ENCODE measurements at places on chromosomes 13 and 19. TPM values are rescaled to one million over a fixed set of nuclear protein-coding genes. Genes with fewer than 3 reads are reported as not detected.
A peak's percentile ranks its signal among the peaks of the same experiment; 100 is the strongest.

KLK1 gene
- 607 TPM for total RNA-seq

SNRPA gene
- 33.0 TPM for total RNA-seq

ZNF429 gene
- 7.3 TPM for total RNA-seq

CYP2F1 gene
- not detected for total RNA-seq

ZNF493 gene
- 15.1 TPM for total RNA-seq

PRODH2 gene
- 0.95 TPM for total RNA-seq

ZNF667 gene
- 2.0 TPM for total RNA-seq

CBARP gene
- total RNA-seq, result 0.28 TPM

STRN4 gene
- 35.5 TPM for total RNA-seq

ZNF491 gene
- 1.2 TPM for total RNA-seq

TINCR gene
- 0.19 TPM for total RNA-seq

DNA sequence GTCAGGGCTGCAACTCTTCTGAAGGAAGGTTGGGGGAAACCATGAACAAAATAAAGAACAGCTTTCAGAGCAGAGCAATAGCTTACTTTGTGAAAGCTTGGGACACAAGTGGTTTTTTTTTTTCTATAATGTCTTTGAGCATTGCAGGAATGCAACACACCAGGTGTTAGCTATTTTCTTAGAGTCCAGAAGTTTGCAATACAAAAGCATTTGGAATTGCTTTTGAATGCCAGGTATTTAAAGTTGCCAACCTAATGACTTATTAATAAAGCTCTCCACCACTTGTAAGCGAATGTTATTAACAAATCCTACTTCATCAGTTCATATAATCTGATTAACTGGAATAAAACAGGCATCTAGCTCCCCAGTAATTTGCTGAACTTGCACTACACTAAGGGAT lies 172.6 kb downstream of the NUFIP1 start:
- H3K36me3 ChIP-seq, result no peaks in the 10 kb centered on the region
- H3K27ac ChIP-seq, result no peak overlapping the region

DNA sequence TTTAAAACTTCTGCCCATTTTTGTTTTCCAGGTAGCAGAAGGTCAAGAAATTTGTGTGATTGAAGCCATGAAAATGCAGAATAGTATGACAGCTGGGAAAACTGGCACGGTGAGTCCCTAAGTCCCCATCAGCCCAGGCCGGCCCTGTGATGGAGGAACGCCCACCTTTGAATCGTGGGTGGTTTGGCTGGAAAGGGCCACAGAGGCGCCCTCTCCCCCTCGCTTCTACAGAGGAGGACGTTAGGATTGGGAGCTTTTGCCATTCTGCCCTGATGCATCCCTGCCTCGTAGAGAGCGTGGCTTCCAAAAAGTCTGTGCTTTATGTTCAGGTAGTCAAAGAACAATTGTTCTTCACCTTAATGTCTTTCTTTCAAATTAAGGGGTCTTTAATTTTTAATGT lies 60.9 kb downstream of the GGACT start:
- no peaks in the 10 kb centered on the region for H3K27me3 ChIP-seq
- DNase-seq, result no peak
- H3K4me1 ChIP-seq, result peaks cover 6% of the 10 kb centered on the region
- H3K36me3 ChIP-seq, result no peaks in the 10 kb centered on the region
- H3K4me3 ChIP-seq, result no peak overlapping the region
- H3K27ac ChIP-seq, result no peak overlapping the region

- H3K36me3 ChIP-seq, result no peaks in the 10 kb centered on the region
- H3K4me1 ChIP-seq, result no peaks in the 10 kb centered on the region
- no peak overlapping the region for H3K4me3 ChIP-seq
- no peak overlapping the region for H3K27ac ChIP-seq
- DNase-seq, result peak; percentile 90
Measured at GRCh38 chr13:76980075-76980718, 11.7 kb upstream of the CLN5 start.

DNA sequence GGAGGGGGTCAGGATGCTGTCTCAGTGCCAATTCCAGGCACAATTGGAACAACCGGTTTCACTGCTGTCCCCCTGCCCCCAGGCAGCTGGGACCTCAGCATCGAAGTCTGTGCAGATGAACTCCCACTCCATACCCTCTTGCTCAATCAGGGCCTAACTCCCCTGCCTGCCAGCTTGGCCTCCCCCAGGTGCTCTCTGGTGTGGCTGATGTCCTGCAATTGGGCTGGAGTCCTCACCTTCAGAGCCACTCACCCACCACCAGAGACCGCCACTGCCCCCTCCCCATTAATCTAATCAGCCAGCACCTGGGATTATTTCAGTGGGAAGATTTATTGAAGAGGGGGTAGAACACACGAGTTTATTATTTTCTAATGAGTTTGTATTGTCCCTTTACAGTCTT lies 118.8 kb downstream of the MIPEP start:
- no peaks in the 10 kb centered on the region for H3K4me1 ChIP-seq
- H3K27ac ChIP-seq, result no peak overlapping the region
- no peaks in the 10 kb centered on the region for H3K36me3 ChIP-seq

GRCh38 chr19:12482509-12482886 lies 2.1 kb downstream of the ZNF709 start:
- no peak for DNase-seq
- no peaks in the 10 kb centered on the region for H3K36me3 ChIP-seq
- peaks cover 8% of the 10 kb centered on the region for H3K4me1 ChIP-seq
- no peak overlapping the region for H3K4me3 ChIP-seq

GRCh38 chr19:7293762-7294557 lies at the start of gene INSR:
TSS of gene INSR (minus strand) at chr19:7294414. CDS start at chr19:7293891, 523 bp downstream.
- no peaks in the 10 kb centered on the region for H3K27me3 ChIP-seq
- H3K4me1 ChIP-seq, result peaks cover 4% of the 10 kb centered on the region
- peak within 1 kb of the TSS; percentile 98 for H3K4me3 ChIP-seq
- H3K36me3 ChIP-seq, result no peaks in the 10 kb centered on the region
- H3K27ac ChIP-seq, result peak within 1 kb of the TSS; percentile 98

DNA sequence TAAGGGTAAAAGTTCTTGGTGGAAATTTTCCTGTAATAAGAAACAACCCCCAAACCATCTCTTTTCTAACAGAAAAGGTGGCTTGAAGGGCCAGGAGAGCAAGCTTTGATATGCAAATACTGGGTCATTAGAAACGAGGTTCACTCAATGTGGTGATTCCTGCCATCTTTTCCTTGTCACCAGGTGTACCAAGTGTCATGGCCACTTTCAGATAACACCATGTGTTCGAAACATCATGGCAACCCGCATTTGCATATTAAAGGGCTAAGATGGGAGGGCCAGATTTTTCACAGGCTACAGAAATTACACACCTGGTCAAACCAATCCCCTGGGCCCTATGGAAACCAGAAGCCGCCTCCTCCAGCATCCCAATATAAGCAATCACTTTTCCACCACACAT lies 15.3 kb downstream of the LGALS16 start:
- no peaks in the 10 kb centered on the region for H3K4me1 ChIP-seq
- H3K27ac ChIP-seq, result no peak overlapping the region
- H3K36me3 ChIP-seq, result no peaks in the 10 kb centered on the region
- no peak overlapping the region for H3K4me3 ChIP-seq

GRCh38 chr19:43820098-43820883 lies 6.8 kb upstream of the ZNF283 start:
- no peak for DNase-seq
- no peak overlapping the region for H3K27ac ChIP-seq
- no peaks in the 10 kb centered on the region for H3K27me3 ChIP-seq
- no peaks in the 10 kb centered on the region for H3K36me3 ChIP-seq
- H3K4me3 ChIP-seq, result peak overlapping the region; percentile 5
- H3K4me1 ChIP-seq, result no peaks in the 10 kb centered on the region

GRCh38 chr13:82947191-82947621 lies 935.1 kb downstream of the SLITRK1 start:
- H3K4me1 ChIP-seq, result no peaks in the 10 kb centered on the region
- DNase-seq, result no peak
- no peaks in the 10 kb centered on the region for H3K36me3 ChIP-seq
- no peaks in the 10 kb centered on the region for H3K27me3 ChIP-seq
- no peak overlapping the region for H3K4me3 ChIP-seq

DNA sequence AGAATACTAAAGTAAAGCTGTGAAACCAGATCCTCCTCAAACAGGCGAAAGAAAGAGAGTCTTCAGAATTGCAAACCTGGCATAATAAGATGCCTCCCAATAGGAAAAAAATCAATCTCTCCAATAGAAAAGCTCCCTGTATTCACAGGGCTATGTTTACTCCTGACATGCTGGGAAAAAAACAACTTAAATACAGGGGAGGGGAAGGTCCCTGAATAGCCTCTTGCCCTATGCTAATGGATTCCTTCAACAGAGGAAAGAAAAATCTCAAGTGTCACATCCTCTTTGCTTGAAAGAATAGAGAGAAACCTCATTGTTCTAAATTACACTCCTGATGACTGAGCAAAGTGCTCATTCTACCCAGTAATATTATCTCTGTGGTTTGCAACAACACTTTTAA lies 1271.1 kb upstream of the PRR20A start:
- no peaks in the 10 kb centered on the region for H3K4me1 ChIP-seq
- no peaks in the 10 kb centered on the region for H3K36me3 ChIP-seq
- no peak overlapping the region for H3K4me3 ChIP-seq
- no peaks in the 10 kb centered on the region for H3K27me3 ChIP-seq

GRCh38 chr19:10820173-10820572 lies 15.8 kb downstream of the TMED1 start:
- H3K4me3 ChIP-seq, result no peak overlapping the region
- DNase-seq, result no peak
- H3K4me1 ChIP-seq, result no peaks in the 10 kb centered on the region

GRCh38 chr13:102317593-102317992 lies 84.3 kb downstream of the FGF14 start:
- no peak overlapping the region for H3K27ac ChIP-seq
- no peak overlapping the region for H3K4me3 ChIP-seq
- no peak for DNase-seq
- no peaks in the 10 kb centered on the region for H3K27me3 ChIP-seq
- no peaks in the 10 kb centered on the region for H3K36me3 ChIP-seq
- H3K4me1 ChIP-seq, result no peaks in the 10 kb centered on the region

- no peak overlapping the region for H3K27ac ChIP-seq
- H3K27me3 ChIP-seq, result no peaks in the 10 kb centered on the region
- H3K36me3 ChIP-seq, result no peaks in the 10 kb centered on the region
- no peak for DNase-seq
- peak overlapping the region; percentile 34 for H3K4me3 ChIP-seq
Measured at GRCh38 chr19:54388802-54389139, 24.0 kb upstream of the LAIR1 start.

GRCh38 chr19:40392894-40393517 lies 3.0 kb upstream of the HIPK4 start:
- H3K36me3 ChIP-seq, result no peaks in the 10 kb centered on the region
- no peak overlapping the region for H3K4me3 ChIP-seq
- H3K27ac ChIP-seq, result no peak overlapping the region
- H3K4me1 ChIP-seq, result no peaks in the 10 kb centered on the region
- DNase-seq, result no peak

DNA sequence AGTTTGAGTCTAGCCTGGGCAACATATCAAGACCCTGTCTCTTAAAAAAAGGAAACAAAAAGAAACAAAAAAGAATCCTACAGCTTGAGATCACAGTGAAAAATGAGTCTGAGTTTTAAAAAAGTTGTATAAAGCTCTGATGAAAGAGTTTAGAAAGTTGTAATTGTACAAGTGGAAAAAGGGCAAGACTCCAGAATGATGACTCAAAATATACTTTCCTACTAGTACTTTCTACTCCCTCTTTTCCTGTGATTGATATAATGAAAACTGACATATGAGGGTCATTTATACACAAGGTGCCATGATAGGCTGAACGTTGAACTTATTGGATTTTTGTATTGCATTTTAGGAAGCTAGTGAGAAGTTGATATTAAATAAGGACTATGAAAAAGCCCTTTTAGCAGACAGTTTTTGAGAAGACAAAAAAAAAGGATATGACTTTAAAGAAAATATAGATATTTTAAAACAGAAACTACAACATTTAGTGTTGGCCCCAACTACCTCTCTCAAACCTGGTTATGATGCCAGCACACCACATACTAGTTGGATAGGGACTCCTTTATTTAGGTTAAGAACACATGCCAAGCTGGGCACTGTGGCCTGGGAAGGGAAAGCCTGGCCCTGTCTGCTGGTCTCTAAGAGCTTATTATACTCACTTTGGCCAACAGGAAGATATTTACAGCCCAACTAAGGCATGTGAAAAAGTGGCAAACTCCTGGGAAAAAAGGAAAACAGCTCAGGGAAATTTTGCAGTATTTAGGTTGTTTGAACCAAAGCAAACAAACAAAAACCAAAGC lies 116.6 kb downstream of the KL start:
- no peak overlapping the region for H3K4me3 ChIP-seq
- no peak for DNase-seq
- H3K27ac ChIP-seq, result no peak overlapping the region
- H3K4me1 ChIP-seq, result no peaks in the 10 kb centered on the region
- H3K36me3 ChIP-seq, result peaks cover 17% of the 10 kb centered on the region

- H3K27ac ChIP-seq, result no peak overlapping the region
- DNase-seq, result no peak
- no peaks in the 10 kb centered on the region for H3K27me3 ChIP-seq
- no peaks in the 10 kb centered on the region for H3K36me3 ChIP-seq
- no peak overlapping the region for H3K4me3 ChIP-seq
Measured at GRCh38 chr13:32073180-32073864, 41.7 kb downstream of the FRY start.

DNA sequence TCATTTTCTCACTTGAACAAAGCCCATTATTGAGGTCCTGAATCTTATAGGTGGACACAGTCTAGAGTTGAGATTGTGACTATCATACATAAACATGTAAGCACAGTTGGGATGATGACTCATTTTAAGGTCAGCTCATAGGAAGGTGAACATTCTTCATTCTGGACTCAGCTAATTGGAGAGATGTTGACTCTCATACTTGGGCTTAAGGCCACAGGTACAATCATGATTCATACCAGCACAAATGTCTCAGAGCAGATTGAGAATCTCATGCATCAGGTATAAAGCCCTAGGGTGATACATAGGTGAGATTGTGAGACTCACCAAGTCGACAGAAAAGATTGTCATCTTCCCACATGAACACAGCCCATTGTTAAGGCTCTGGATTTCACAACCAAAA lies 62.3 kb upstream of the ZNF724 start:
- H3K27ac ChIP-seq, result no peak overlapping the region
- DNase-seq, result no peak
- no peaks in the 10 kb centered on the region for H3K36me3 ChIP-seq

GRCh38 chr13:114131583-114132418 lies 622 bp downstream of the RASA3 start:
- DNase-seq, result no peak
- H3K4me1 ChIP-seq, result no peaks in the 10 kb centered on the region
- H3K36me3 ChIP-seq, result no peaks in the 10 kb centered on the region
- no peak overlapping the region for H3K27ac ChIP-seq

GRCh38 chr13:110627761-110628476 lies 12.6 kb downstream of the NAXD start:
- no peak for DNase-seq
- H3K27ac ChIP-seq, result no peak overlapping the region
- H3K4me3 ChIP-seq, result no peak overlapping the region
- H3K36me3 ChIP-seq, result peaks cover 4% of the 10 kb centered on the region
- no peaks in the 10 kb centered on the region for H3K27me3 ChIP-seq

DNA sequence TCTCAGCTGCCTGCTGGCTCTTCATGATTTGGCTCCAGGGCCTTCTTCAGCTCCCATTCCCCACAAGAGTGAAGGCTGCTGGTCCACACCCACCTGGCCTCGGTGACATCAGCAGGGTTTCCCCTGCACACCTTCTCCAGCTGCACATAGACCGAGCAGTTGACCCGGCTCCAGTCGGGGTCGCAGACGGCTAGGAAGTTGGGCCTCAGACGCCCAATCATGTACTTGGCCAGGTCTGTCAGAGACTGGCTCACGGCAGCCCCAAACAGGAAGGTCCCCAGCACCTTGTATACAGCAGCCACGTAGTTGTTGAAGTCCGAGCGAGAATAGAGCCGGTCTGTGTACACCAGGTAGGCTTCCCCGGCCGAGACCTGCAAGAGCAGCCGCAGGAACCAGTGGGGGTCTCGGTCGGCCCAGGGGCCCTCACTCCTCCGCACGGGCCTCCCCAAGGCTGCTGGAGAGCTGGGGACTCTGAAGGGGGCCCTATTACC lies 3.8 kb downstream of the PLPP2 start:
- no peak for DNase-seq
- no peaks in the 10 kb centered on the region for H3K36me3 ChIP-seq
- H3K27me3 ChIP-seq, result no peaks in the 10 kb centered on the region
- no peaks in the 10 kb centered on the region for H3K4me1 ChIP-seq
- no peak overlapping the region for H3K27ac ChIP-seq

All from pancreas (tissue), 10 donors.